ENCODE measurements at places on chromosomes 11 and 22.

DNA sequence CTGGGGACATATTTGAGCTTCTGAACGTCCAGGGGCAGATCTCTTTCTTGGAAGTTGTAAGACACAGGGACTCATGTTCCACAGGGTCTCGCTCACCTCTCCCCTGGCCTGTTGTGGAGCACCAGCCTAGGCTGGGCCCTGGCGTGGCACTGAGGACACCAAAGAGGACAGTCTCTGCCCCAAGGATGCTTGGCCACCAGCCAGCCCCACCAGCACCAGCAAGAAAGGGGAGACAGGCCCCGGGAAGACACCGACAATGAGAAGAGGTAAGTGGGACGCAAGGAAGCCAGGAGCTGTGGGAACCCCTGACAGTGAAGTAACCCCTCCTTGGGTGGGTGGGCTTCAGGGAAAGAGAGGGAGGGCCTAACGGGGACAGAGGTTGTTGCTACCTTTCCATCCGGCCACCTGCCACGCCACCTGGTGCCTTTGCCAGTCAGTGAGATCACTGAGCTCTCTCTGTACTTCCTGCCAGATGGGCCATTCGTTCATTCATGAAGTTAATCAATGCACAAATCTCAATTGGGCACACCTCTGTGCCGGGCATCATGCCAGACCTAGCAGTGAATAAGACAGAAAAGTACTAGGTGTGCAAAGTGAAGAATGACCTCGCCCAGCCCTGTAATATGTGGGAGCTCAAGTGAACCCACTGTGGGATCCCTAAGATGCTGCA lies 11.1 kb downstream of the APOL5 start:
- DNase-seq = no peak

- no peak for DNase-seq
These were observed 1.2 kb upstream of the DRG1 start for GRCh38 chr22:31398231-31398630.

- DNase-seq = peak; percentile 77
These were observed 8.1 kb downstream of the SCARF2 start for GRCh38 chr22:20429254-20430100.

GRCh38 chr11:95920460-95921105 lies 3.3 kb downstream of the MTMR2 start:
- no peak for DNase-seq

DNA sequence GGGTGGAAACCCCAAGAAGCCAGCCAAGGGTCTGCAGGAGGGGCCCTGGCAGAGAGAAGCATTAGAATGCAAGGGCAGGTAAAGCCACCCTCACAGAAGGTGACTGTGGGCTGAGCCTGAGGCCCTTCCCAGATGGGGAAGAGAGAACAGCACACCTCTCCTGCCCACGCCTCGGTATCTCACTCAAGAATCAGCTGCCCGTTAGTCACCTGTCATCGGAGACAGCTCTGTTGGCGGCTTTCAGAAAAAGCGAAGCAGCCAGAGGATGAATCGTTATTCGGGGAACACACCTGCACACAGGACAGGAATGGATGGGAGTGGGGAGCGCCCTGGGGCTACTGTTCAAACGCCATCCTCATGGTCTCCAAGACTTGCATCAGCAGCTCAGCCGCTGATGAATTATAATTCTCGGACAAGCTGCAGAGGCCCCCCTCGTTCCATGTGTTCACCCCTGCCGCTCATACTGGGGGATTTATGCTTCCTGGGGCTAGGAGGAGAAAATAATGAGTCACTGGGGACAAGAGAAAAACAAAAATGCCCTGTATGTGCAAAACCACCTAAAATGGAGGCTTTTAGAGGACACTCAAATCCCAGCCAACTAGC lies 21.6 kb upstream of the TMA7B start:
- DNase-seq = no peak

DNA sequence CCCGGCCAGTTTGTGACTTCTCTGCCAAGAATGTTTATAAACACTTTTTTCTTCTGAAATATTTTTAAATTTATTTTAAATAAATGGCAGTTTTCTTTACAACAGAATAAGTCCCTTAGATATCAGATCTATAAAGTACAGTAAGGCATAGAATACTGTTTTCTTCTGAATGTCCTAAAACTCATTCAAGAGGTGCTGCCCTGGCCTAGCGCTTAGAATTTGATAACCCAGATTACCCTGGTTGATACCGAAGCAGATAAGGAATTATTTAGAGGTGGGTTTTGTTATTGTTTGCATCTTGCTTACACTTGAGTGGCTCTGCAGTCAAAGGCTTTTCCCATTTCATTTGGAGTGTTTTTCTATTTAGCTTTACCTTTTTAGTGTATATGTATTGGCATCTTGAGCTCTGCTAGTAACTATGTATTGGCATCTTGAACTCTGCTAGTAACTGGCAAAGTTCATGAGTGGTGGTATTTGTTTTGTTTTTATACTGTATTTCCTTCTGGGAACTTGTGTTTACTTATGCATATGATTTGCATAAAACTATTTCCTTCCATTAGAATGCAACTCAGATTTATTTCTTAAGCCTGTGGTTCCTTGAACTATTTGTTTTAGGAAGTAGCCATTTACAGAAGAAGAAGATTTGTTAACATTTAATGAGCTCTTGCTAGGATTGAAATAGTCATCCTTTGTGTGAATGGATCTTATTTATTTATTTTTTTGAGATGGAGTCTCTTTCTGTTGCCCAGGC lies 1.2 kb downstream of the ACAD8 start:
- no peak for DNase-seq

- no peak for DNase-seq
These were observed 28.9 kb upstream of the CARS1 start for GRCh38 chr11:3086114-3086513.

- no peak for DNase-seq
These were observed 24.0 kb downstream of the PIH1D2 start for GRCh38 chr11:112049777-112050176.

- no peak for DNase-seq
These were observed 9.0 kb upstream of the COMT start for GRCh38 chr22:19932367-19933206.
